ENCODE measurements at places on chromosomes 3 and 15. TPM values are rescaled to one million over a fixed set of nuclear protein-coding genes. Genes with fewer than 3 reads are reported as not detected.

The ABCF3 gene
- 66.7 TPM for total RNA-seq

The RETNLB gene
- total RNA-seq, result not detected

DNA sequence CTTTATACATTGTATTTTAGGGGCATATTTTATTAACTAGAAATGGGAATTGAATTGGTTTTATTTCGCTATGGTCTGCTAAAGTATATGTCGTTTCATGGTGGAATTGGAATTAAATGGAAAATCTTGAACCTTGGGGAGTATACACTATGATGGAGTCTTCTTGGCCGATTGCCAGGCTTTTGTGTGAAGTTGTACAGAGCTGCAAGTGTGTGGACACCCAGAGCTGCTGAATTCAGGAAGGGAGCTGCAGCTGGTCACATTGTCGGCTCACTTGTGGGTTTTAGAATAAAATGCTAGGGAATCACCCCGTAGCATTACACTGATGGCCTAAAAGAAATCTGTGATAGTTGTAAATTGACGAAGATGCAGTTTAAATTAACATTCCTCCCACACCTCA lies 35.1 kb downstream of the USP3 start:
- H3K27ac ChIP-seq, result no peak overlapping the region
- DNase-seq, result no peak
- H3K36me3 ChIP-seq, result no peaks in the 10 kb centered on the region
- peaks cover 3% of the 10 kb centered on the region for H3K27me3 ChIP-seq
- H3K4me3 ChIP-seq, result no peak overlapping the region

GRCh38 chr15:28984421-28985315 lies 98.9 kb downstream of the APBA2 start:
- no peaks in the 10 kb centered on the region for H3K36me3 ChIP-seq
- H3K27ac ChIP-seq, result peak overlapping the region; percentile 65
- H3K27me3 ChIP-seq, result peaks cover 4% of the 10 kb centered on the region
- H3K4me3 ChIP-seq, result peak overlapping the region; percentile 77

GRCh38 chr3:43769097-43769884 lies 78.6 kb downstream of the ABHD5 start:
- peak overlapping the region; percentile 72 for H3K27ac ChIP-seq
- DNase-seq, result peak; percentile 99
- no peaks in the 10 kb centered on the region for H3K27me3 ChIP-seq
- peaks cover 70% of the 10 kb centered on the region for H3K4me1 ChIP-seq
- no peaks in the 10 kb centered on the region for H3K36me3 ChIP-seq
